ENCODE measurements at places on chromosomes 11 and 22. TPM values are rescaled to one million over a fixed set of nuclear protein-coding genes. Genes with fewer than 3 reads are reported as not detected.

TBX10 gene
- polyA plus RNA-seq: not detected

PSMA1 gene
- 118 TPM for polyA plus RNA-seq

KCTD14 gene
- polyA plus RNA-seq: 1.0 TPM

PPP1CA gene
- 123 TPM for polyA plus RNA-seq

GGT5 gene
- polyA plus RNA-seq: 10.8 TPM

BLID gene
- not detected for polyA plus RNA-seq

MS4A12 gene
- not detected for polyA plus RNA-seq

COA4 gene
- polyA plus RNA-seq: 79.0 TPM

FAM227A gene
- 1.1 TPM for polyA plus RNA-seq

MYEOV gene
- 0.90 TPM for polyA plus RNA-seq

ANO5 gene
- 14.4 TPM for polyA plus RNA-seq

C22orf31 gene
- polyA plus RNA-seq: 1.8 TPM

GP1BB gene
- 18.3 TPM for polyA plus RNA-seq

SLC15A3 gene
- 18.2 TPM for polyA plus RNA-seq

IL10RA gene
- 3.8 TPM for polyA plus RNA-seq

PPP2R5B gene
- polyA plus RNA-seq: 9.9 TPM

C1QTNF4 gene
- polyA plus RNA-seq: 9.1 TPM

INS gene
- not detected for polyA plus RNA-seq

ACER3 gene
- polyA plus RNA-seq: 5.5 TPM

TRIM22 gene
- 8.1 TPM for polyA plus RNA-seq

KIRREL3 gene
- 0.80 TPM for polyA plus RNA-seq

SAA2 gene
- not detected for polyA plus RNA-seq

B3GAT1 gene
- polyA plus RNA-seq: 0.52 TPM

LUZP2 gene
- polyA plus RNA-seq: 0.65 TPM

ZNF143 gene
- polyA plus RNA-seq: 13.7 TPM

ZC3H12C gene
- 9.0 TPM for polyA plus RNA-seq

MUC6 gene
- 0.25 TPM for polyA plus RNA-seq

OR51I1 gene
- polyA plus RNA-seq: not detected

KRTAP5-1 gene
- polyA plus RNA-seq: 2.5 TPM

GAB4 gene
- not detected for polyA plus RNA-seq

SEC14L6 gene
- 0.22 TPM for polyA plus RNA-seq

VWCE gene
- polyA plus RNA-seq: 11.0 TPM

CDC42BPG gene
- polyA plus RNA-seq: 0.91 TPM

CNTF gene
- 0.71 TPM for polyA plus RNA-seq

SAMM50 gene
- polyA plus RNA-seq: 56.1 TPM

Measured in forelimb muscle (tissue), 1 donor.